ENCODE measurements at places on chromosomes 5 and 9.

GRCh38 chr9:111959468-111960359 lies 63.1 kb downstream of the UGCG start:
- peak overlapping the region; percentile 70 for H3K27ac ChIP-seq
- H3K27me3 ChIP-seq, result no peaks in the 10 kb centered on the region
- H3K4me3 ChIP-seq, result no peak overlapping the region
- no peak for DNase-seq
- H3K36me3 ChIP-seq, result no peaks in the 10 kb centered on the region
- peaks cover 6% of the 10 kb centered on the region for H3K4me1 ChIP-seq

- H3K4me3 ChIP-seq, result peak overlapping the region; percentile 33
- peaks cover 10% of the 10 kb centered on the region for H3K4me1 ChIP-seq
- no peaks in the 10 kb centered on the region for H3K27me3 ChIP-seq
Observed at GRCh38 chr9:2838371-2839000, 5.4 kb downstream of the PUM3 start.

GRCh38 chr5:71939452-71940230 lies 167.6 kb upstream of the MAP1B start:
- peaks cover 35% of the 10 kb centered on the region for H3K4me1 ChIP-seq
- H3K27me3 ChIP-seq, result no peaks in the 10 kb centered on the region
- H3K4me3 ChIP-seq, result no peak overlapping the region
- H3K36me3 ChIP-seq, result no peaks in the 10 kb centered on the region

- H3K27me3 ChIP-seq, result peaks cover 7% of the 10 kb centered on the region
- no peaks in the 10 kb centered on the region for H3K36me3 ChIP-seq
- DNase-seq, result no peak
- no peak overlapping the region for H3K27ac ChIP-seq
Observed at GRCh38 chr5:81021951-81022687, 62.0 kb downstream of the RASGRF2 start.

DNA sequence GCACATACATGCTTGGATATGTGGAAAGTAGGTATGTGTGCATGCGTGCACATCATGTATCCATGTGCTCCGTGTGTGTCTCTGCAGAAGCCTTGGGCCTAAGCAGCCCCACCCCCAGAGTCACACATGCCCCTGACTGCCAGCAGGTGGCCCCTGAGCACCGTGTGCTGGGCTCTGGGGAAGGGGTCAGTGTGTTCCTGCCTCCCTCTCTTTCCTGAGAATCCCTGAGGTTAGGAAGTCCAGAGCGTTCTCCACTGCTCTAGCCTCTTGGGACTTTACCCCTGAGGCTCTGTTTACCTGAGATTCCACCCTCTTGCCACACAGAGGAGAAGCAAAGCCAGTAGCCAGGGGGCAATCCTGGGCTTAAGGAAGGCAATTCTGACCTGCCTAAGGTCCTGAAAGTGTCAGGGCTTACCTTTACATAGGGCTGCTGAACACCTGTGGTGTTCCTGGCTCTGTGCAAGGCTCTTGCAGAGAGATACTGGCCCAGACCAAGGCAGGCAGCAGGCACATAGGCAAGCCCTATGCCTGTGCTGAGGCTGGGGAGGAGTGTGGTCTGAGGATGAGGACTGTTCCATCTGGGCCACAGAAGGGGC lies 207.3 kb downstream of the TMEM38B start:
- H3K4me1 ChIP-seq, result peaks cover 20% of the 10 kb centered on the region
- H3K27ac ChIP-seq, result peak overlapping the region; percentile 30
- peaks cover 10% of the 10 kb centered on the region for H3K36me3 ChIP-seq
- no peak overlapping the region for H3K4me3 ChIP-seq
- DNase-seq, result peak; percentile 54
- no peaks in the 10 kb centered on the region for H3K27me3 ChIP-seq

DNA sequence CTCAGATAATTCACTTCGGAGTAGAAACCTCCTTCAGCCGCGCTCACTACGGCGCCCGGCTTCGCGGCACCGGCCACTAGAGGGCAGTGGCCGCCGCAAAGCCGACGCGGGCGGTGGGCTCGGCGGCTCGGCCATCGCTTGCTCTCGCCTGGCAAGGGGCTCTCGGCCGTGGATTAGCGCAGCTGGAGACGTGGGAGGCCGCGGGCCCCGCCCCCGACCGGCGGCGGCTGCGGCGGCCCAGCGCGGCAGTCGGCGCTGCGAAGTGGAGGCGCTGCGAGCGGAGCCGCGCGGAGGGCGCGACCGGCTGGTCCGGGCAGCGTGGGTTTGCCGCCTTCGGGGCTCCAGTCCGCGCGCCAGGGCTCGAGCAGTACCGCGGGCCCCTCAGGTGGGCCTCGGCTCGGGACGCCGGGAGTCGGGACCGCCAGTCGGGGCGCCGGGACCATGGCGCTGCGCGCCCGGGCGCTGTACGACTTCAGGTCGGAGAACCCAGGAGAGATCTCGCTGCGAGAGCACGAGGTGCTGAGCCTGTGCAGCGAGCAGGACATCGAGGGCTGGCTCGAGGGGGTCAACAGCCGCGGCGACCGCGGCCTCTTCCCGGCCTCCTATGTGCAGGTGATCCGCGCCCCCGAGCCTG lies at the start of gene SNX18:
Gene SNX18 (plus strand): TSS at position 248 of the 634 bp plus-strand sequence. CDS start 194 bp downstream, at position 442.
- DNase-seq, result peak; percentile 76
- peak within 1 kb of the TSS; percentile 87 for H3K4me3 ChIP-seq
- no peak within 1 kb of the TSS for H3K27ac ChIP-seq
- H3K36me3 ChIP-seq, result peaks cover 5% of the 10 kb centered on the region
- H3K27me3 ChIP-seq, result no peaks in the 10 kb centered on the region
- H3K4me1 ChIP-seq, result peaks cover 52% of the 10 kb centered on the region

- no peak for DNase-seq
- H3K4me1 ChIP-seq, result no peaks in the 10 kb centered on the region
- H3K27ac ChIP-seq, result no peak overlapping the region
- H3K4me3 ChIP-seq, result no peak overlapping the region
Observed at GRCh38 chr5:42930934-42931333, 109.2 kb downstream of the ANXA2R start.

DNA sequence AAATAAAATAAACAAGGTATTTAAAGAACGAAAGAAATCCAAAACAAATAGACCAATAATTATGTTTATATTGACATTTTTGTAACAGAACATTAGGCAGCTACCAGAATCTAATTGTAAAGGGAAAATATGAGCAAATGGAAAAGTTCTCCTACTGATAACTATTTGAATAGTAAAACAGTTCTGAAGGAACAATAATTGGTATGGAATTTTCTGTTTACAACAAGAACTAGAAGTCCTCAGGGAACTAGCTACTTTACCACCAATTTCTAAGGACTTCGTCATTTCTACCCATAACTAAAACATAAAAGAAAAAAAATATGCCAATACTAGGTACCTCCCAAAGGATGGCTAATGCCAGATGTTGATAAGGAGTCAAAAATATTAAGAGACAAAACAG lies 58.5 kb downstream of the AP3B1 start:
- DNase-seq, result no peak
- H3K27me3 ChIP-seq, result no peaks in the 10 kb centered on the region
- H3K36me3 ChIP-seq, result peaks cover 11% of the 10 kb centered on the region
- H3K27ac ChIP-seq, result no peak overlapping the region

DNA sequence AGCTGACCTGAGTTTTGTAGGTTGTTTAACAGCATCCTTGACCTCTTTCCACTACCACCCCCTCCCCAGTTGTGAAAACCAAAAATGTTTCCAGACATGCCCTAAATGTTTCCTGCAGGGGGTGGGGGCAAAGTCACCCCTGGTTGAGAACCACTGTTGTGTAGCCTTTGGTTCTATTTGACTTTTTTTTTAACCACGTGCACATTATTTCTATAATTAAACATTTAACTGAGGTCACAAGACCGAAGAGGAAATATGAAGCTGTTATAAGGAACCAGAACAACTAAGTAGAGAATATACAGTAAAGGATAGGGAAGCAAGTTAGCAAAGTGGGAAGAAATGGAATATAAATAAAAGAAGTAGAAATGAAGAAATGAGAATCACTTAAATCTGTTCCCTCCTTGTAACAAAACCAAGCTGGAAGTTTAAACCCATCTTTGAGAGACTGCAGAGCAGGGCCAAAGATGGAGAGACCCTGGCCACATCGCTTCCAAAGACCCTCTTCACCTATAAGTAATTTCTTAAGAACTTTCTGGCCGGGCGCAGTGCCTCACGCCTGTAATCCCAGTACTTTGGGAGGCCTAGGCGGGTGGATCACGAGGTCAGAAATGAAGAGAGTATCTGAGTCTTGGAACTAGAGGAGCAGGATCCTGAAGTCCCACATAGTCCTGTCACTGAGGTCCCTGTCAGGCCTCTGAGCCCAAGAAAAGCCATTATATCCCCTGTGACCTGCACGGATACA lies 14.4 kb downstream of the SIT1 start:
- no peak overlapping the region for H3K4me3 ChIP-seq
- H3K27ac ChIP-seq, result no peak overlapping the region
- peaks cover 2% of the 10 kb centered on the region for H3K27me3 ChIP-seq
- no peak for DNase-seq

DNA sequence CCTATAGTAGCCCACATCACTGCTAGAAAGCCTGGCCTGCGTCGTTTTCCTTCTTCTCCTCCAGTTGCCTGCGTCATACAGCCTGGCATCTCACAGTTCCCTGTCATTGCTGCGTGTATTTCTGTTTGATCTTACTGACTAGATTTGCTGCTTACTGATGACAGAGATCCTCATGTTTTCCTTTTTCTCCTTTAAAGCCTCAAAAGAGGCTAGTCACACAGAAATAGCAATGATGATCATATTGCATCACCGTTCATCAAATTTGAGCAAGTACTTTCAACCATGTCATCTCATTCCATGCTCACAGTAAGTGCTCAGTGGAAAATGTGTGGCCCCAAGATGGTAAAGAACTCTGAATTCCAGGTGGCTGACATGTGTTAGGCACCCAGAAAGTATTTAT lies 76.8 kb downstream of the MVB12B start:
- H3K4me3 ChIP-seq, result no peak overlapping the region
- H3K4me1 ChIP-seq, result peaks cover 21% of the 10 kb centered on the region
- no peak overlapping the region for H3K27ac ChIP-seq
- no peaks in the 10 kb centered on the region for H3K27me3 ChIP-seq
- no peaks in the 10 kb centered on the region for H3K36me3 ChIP-seq
- DNase-seq, result no peak

DNA sequence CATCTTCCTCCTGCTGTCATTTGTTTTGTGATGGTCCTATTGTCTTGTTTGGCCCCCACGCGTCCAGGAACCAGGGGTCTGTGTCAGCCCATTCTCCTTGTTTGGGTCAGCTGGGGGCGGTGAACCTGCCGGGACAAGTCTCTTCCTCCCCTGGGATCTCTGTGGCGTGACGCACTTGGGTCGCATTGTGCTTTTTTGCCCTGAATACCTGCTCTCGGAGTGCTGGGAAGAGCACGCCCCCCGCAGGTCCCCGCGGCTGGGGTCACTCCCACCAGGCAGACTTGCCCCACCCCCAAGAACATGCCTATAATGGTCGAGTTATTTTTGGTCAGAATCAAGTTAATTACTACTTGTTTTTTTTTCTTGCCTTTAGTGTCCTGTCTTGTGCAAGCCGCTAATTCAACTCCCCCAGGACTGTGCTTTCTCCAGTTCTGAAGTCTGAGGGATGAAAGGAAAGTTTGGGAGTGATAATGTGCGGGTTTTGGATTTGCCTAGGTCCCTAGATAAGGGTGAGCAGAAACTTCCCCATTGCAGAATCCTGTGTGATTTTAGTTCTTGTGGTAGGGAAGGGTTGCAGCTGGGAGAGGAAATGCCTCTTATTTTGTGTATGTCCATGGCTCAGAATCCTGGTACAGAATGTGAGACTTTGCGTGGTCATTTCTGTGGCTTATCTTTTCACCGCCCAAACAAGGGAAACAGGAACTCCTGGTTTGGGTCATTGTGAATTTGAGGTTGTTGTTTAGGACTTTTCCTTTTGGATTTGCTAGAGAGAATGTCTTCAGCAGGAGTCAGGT lies 789 bp downstream of the ACER2 start:
- peak overlapping the region; percentile 87 for H3K27ac ChIP-seq
- H3K36me3 ChIP-seq, result no peaks in the 10 kb centered on the region
- peaks cover 5% of the 10 kb centered on the region for H3K27me3 ChIP-seq
- H3K4me1 ChIP-seq, result peaks cover 17% of the 10 kb centered on the region
- DNase-seq, result no peak

DNA sequence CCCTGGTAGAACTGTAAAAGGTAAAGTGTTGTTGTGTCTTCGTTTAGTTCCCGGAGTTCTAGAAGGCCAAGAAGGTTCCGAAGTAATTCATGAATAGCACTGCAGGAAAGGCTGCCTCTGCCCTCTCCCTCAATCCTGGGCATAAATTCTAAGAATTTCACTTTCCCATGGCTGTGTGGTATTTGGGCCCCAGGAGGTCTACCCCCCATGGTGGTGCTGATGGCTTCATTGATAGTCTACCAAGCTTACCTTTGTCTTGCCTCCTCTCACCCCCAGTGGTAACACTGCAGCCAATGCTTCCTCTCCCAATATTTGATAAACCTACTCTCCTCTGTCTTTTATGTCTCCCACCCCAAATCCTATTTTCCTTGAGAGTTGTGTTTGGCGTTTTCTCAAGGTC lies 39.5 kb downstream of the ADAMTS16 start:
- no peak overlapping the region for H3K4me3 ChIP-seq
- peaks cover 20% of the 10 kb centered on the region for H3K4me1 ChIP-seq
- peaks cover 37% of the 10 kb centered on the region for H3K27me3 ChIP-seq
- no peaks in the 10 kb centered on the region for H3K36me3 ChIP-seq
- DNase-seq, result no peak

- no peak for DNase-seq
- no peaks in the 10 kb centered on the region for H3K27me3 ChIP-seq
- H3K27ac ChIP-seq, result no peak overlapping the region
- H3K4me1 ChIP-seq, result no peaks in the 10 kb centered on the region
Observed at GRCh38 chr5:59516161-59516560, 377.4 kb downstream of the PDE4D start.

DNA sequence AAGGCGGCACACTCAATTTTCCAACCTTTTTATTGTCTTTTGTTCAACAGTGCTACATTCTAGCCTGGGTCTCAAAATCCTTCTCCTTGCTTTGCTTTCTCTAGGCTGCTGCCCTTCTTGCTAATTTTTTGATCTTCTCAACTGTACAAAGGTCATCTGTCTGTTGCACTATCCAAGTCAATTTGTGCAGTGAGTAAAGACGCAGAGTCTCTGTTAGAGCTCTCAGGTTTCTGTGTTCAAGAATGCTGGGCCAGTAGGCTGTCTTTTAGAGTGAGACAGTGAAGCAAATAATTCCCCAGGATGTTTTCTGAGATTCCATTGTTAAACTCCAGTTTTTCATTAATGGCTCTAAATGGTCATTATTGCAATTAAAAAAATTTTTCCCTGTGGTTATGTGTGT lies 255.7 kb upstream of the ACTBL2 start:
- no peak overlapping the region for H3K4me3 ChIP-seq
- no peaks in the 10 kb centered on the region for H3K36me3 ChIP-seq
- H3K27me3 ChIP-seq, result no peaks in the 10 kb centered on the region
- H3K27ac ChIP-seq, result no peak overlapping the region
- DNase-seq, result no peak
- peaks cover 18% of the 10 kb centered on the region for H3K4me1 ChIP-seq

- peaks cover 27% of the 10 kb centered on the region for H3K36me3 ChIP-seq
- H3K27ac ChIP-seq, result no peak overlapping the region
- H3K4me3 ChIP-seq, result no peak overlapping the region
- H3K4me1 ChIP-seq, result no peaks in the 10 kb centered on the region
Observed at GRCh38 chr9:26856413-26857032, 36.1 kb downstream of the CAAP1 start.

- DNase-seq, result no peak
- H3K4me3 ChIP-seq, result no peak overlapping the region
- H3K4me1 ChIP-seq, result no peaks in the 10 kb centered on the region
- no peaks in the 10 kb centered on the region for H3K27me3 ChIP-seq
- no peak overlapping the region for H3K27ac ChIP-seq
Observed at GRCh38 chr9:14616188-14616982, 76.8 kb downstream of the ZDHHC21 start.
